Osteoblast (primary cell): ENCODE measurements at places on chromosomes 2 and 18.

GRCh38 chr2:137175246-137175645 lies 409.9 kb downstream of the THSD7B start:
- H3K4me3 ChIP-seq = no peak overlapping the region
- DNase-seq = no peak
- peaks cover 23% of the 10 kb centered on the region for H3K4me1 ChIP-seq
- no peaks in the 10 kb centered on the region for H3K36me3 ChIP-seq

DNA sequence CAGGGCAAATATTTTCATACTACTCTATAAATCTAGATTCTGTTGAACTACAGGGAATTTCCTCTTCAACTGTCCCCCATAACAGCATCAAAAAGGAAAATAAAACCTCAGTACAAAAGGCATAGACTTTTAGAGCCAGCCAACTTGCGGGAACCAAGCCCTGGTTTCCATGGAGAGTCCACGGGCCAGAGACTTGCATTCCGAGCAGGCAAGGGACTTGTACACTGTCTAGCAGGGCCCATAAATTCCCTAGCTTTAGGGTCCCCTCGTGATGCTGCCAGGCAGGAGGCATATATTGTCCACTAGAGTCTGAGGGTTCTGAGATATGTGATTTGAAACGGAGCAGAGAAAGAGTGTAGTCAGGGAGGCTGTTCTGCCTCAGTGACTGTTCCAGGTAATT lies 153.1 kb upstream of the SLC14A2 start:
- DNase-seq = no peak
- no peaks in the 10 kb centered on the region for H3K4me1 ChIP-seq
- H3K27me3 ChIP-seq = peaks cover 4% of the 10 kb centered on the region
- H3K27ac ChIP-seq = no peak overlapping the region
- no peak overlapping the region for H3K4me3 ChIP-seq
- H3K36me3 ChIP-seq = no peaks in the 10 kb centered on the region

GRCh38 chr2:85137156-85137555 lies 4.0 kb downstream of the TCF7L1 start:
- no peak overlapping the region for H3K4me3 ChIP-seq
- no peaks in the 10 kb centered on the region for H3K27me3 ChIP-seq
- H3K4me1 ChIP-seq = peaks cover 8% of the 10 kb centered on the region
- peak; percentile 17 for DNase-seq
- H3K27ac ChIP-seq = no peak overlapping the region

GRCh38 chr18:62881509-62882016 lies 166.2 kb downstream of the PHLPP1 start:
- peak; percentile 91 for DNase-seq
- peaks cover 32% of the 10 kb centered on the region for H3K4me1 ChIP-seq
- H3K27ac ChIP-seq = peak overlapping the region; percentile 69
- peak overlapping the region; percentile 64 for H3K4me3 ChIP-seq
